Activated T-cell treated with anti-CD3 and anti-CD28 coated beads for 24 hours (primary cell): ENCODE measurements at places on chromosomes 1 and 21.

- DNase-seq = no peak
Observed at GRCh38 chr1:157279802-157280140, 141.6 kb upstream of the ETV3 start.

- peak; percentile 83 for DNase-seq
Observed at GRCh38 chr1:966704-967300, 520 bp downstream of the PLEKHN1 start.

GRCh38 chr1:46017876-46018503 is 114.4 kb downstream of the PIK3R3 start:
- no peak for DNase-seq

DNA sequence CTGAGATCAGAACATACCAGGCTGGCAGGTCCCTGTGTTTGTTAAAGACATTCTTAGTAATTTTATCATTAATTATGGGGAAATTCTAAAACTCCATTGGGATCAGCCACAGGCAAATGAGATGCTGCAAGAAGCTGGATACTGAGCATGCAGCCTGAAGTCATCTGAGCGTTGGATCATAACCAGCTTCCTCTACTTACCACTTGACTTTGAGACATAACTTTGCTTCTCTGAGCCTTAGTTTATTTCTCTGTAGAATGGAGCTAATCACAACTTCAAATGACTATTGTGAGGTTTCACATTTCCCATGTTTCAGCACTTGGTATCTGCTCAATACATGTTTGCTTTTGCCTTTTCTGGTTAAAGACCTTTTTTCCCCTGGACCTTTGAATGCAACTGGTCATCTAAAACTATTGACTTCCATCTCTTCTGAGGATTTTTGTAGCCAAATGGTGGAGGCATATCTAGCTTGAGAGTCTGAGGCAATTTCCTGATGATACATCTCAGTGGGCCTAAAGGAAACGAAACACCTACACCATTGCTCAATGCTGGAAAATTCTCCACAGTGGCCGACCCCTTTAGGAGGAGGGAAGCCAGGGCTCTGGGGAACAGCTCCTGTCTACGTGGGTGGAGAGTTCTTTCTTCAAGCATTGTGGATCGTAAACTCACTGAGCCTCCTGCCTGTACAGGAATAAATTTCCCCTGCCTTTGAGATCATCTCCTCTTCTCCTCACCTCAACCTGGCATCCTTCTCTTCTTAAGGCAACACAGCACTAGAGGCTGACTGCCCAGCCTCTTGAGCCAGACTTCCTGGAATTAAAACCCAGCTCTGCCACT is 109.1 kb upstream of the HOOK1 start:
- no peak for DNase-seq

GRCh38 chr1:183394435-183394834 is 23.7 kb downstream of the NMNAT2 start:
- no peak for DNase-seq
